Stromal cell of bone marrow (primary cell): ENCODE measurements at places on chromosomes 3 and 15.
A peak's percentile ranks its signal among the peaks of the same experiment; 100 is the strongest.

- no peak for DNase-seq
Observed at GRCh38 chr15:96243701-96244100, 86.8 kb upstream of the NR2F2 start.

GRCh38 chr3:43176666-43177065, 70.8 kb upstream of the POMGNT2 start:
- DNase-seq, result no peak

DNA sequence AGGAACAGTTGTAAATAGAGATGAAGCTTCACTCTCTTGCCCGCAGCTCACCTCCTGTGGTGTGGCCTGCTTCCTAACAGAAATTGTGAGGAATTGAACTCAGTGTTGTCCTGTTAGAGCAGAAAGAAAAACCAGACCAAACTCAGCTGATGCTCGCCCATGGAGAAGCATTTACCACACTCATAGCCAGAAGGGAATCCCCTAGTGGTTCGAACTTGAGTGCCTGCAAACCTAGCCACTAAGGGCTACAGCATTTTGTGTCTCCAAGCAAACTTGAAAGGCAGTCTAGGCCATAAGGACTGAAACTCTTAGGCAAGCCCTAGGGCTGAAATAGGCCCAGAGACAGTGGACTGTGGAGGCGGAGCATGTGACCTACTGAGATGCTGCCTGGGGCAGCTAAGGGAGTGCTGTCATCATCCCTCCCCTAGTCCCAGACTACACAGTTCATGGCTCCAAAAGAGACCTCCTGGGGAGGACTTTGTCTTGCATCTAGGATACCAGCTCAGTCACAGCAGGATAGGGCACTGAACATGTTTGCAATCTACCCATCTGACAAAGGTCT, 44.5 kb upstream of the MCTP2 start:
- no peak for DNase-seq

DNA sequence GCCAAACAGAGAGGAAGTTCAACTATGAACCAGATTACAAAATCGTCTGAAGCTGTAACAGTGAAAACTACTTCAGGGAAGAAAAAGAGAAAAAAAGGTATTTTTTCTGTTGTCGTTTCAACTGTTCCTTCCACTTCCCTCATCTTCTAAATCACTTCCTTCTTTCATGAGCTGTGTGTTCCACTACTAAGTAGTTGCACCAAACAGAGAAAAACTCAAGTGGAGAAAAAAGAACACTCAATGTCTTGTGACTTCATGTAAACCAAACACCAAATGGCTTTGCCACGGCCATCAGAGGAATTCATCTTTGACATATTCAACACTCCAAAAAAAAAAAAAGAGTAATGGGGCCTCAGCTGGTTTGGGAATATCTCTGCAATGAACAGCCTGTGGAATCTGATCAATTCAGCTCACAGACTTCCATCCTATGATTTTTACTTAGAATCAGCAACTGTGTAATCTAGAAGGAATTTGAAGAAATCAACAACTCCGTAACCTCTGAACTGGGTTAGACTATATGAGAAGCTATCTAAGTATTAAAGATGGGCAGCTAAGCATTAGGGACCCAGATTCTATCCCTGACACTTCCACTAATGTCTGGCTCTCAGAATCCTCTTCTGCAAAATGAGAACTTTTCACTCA, 47.5 kb upstream of the RNF7 start:
- DNase-seq, result no peak

DNA sequence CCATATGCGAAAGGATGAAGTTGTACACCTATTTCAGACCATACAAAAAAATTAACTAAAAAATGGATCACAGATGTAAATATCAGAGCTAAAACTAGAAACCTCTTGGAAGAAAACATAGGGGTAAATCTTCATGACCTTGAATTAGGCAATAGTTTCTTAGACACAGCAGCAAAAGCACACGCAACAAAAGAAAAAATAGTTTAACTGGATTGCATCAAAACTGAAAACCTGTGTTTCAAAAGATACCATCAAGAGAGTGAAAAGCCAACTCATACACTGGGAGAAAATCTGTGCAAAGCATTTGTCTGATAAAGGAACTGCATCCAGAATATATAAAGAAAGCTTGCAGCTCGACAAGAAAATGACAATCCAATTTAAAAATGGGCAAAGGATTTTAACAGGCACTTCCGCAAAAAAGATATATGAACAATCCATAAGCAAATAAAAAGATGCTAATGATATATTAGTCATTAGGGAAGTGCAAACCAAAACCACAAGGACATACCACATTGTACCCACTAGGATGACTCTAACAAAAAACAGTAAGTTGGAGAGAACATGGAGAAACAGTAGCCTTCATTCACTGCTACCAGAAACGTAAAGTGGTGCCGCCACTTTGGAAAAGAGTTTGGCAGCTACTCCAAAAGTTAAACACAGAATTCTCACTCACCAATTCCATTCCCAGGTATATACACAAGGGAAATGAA, 263.1 kb downstream of the ADAMTS17 start:
- no peak for DNase-seq

GRCh38 chr3:153740109-153740508, 381.1 kb upstream of the ARHGEF26 start:
- no peak for DNase-seq

DNA sequence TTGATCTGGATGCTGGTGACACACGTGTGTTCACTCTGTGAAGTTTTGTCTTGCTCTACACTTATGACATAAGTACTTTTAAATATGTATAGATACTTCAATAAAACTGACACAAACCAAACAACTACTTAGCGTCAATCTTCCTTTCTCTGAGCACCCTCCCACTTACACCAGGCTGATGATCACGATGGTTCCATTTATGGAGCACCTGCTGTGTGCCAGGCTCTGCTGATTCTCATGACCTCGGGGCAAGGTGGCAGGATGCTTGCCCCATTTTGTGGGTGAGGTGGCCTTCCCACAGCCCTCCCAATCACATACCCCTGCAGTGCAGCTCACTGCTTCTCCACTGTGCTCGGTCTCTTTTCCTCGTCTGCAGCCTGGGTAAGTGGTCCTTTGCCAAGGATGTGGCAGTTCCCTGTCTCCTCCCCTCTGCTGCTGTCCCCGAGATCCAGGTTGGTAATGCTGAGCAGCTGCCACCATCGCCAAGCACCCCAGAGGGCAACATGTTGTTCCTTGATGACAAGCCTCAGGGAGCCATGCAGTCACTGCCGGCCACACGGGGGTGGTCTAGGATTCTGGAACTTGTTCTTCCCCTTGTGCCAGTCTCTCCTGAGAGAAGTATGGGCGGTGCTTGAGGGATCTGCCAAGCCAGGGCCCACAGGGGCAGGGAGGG, 20.6 kb upstream of the ADCY5 start:
- no peak for DNase-seq

DNA sequence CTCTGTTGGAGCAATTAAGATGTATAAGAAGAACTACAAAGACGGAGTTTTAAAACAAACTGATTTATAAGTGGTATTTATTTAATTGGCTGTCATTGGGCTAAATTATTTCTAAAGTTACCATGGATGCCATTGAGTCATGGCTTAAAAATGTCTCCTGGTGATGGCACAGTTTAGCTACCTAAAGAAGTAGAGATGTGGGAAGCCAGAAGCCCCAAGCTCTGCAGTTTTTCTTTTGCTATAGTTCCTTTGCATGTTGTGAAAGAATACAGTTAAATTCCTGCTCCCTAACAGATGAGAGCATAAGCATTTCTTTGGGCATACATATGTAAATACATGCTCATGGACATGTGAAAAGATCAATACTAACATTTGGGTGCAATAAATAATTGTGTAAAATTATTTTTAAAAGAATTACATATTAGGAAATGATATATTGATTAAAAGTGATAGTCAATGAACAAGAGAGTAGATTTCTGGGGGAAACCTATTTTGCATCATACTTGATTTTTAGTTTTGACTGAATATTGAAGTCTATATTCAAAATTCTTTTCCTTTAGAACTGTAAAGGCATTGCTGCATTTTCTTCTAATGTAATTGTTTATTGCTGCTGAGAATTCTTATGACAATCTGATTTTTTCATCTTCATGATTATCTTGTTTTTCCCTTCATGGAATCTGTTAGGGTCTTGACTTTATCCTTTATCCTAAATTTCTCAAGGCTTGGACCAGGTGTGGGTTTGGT, 2.1 kb downstream of the OPA1 start:
- no peak for DNase-seq

DNA sequence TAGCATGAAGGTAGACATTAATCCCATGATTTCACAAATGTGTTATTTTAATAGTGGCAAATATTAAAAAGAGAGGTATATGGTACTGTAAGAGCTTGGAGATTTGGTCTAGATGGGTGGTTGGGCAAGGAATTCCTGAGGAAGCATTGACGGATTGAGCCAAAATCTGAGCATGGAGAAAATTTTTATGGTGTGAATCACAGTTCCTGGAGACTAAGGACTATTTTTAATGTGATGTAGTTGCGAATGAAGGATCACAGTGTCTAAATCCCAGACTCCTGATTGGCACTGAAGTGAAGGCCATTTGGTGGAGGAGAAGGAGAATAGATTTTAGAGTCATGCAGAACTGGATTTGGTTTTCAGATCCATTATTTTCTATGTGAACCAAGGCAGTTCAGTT, 188.7 kb upstream of the FEZF2 start:
- peak; percentile 77 for DNase-seq

- DNase-seq, result no peak
Observed at GRCh38 chr3:23747841-23748240, 57.9 kb upstream of the UBE2E1 start.

- no peak for DNase-seq
Observed at GRCh38 chr15:60572541-60573421, 93.8 kb upstream of the ICE2 start.

DNA sequence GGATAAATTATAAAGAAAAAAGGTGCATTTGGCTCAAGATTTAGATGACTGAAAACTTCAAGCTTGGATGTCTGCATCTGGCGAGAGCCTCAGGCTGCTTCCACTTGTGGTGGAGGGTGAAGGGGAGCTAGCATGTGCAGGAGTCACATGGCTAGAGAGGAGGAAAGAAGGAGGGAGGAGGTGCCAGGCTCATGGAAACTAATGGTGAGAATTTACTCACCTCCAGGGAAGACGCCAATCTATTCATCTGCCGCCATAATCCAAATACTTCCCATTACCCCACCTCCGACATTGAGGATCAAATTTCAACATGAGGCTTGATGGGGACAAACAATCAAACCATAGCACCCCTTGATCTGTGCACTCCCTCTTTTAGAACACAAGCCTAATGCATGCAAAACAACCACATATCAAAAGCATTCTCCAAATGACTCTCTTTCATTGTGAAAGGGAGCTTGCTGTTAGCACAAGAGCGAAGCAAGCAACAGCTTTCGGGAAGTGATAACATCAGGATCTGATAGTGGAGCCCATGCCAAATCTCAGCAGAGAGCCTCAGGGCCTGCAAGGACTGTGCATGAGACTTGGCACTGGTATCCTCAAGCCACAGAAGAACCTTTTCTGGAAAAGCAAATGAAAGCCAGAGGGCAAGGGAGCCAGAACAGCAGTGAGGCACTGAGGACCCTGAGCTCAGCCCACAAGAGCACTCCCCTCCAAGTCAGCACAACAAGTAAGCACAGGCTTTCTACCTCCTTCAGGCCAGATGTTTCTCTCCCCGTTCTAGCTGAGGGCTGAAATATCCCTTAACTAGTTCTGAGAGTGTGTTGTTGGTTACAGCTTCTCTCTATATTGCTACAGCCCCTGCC, 50.2 kb upstream of the THBS1 start:
- DNase-seq, result no peak

GRCh38 chr15:49876401-49877038, 242.5 kb downstream of the ATP8B4 start:
- DNase-seq, result no peak

- DNase-seq, result no peak
Observed at GRCh38 chr3:168162172-168162571, 66.4 kb upstream of the GOLIM4 start.

- no peak for DNase-seq
Observed at GRCh38 chr15:35167675-35168074, 82.6 kb upstream of the NANOGP8 start.

DNA sequence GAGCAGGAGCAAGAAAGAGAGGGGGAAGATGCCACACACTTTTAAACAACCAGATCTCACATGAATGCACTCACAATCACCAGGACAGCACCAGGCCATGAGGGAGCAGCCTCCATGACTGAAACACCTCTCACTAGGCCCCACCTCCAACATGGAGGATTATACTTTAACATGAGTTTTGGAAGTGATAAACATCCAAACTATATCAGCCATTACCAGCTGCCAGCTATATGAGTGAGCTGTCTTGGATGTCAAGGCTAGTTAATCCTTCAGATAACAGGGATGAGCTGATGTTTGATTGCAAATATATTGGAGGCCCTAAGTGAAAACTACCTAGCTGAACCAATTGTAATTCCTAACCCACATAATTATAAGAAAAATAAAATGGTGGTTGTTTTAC, 108.4 kb upstream of the DCBLD2 start:
- DNase-seq, result no peak

DNA sequence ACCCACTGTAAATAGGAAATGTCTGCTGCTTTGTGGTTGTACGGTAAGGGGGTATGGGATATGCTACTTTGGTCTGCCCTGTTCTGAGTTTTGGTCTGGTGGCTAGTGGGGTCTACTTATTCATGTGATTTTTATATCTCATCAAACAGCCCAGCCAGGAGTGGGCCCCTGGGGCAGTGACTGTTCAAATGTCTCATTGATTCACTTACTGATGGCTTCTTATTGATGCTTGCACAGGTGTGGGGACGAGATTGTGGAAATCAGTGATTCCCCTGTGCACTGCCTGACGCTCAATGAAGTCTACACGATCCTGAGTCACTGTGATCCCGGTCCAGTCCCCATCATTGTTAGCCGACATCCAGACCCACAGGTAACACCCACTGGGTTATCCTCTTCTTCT, 38.5 kb downstream of the STARD5 start:
- DNase-seq, result no peak

DNA sequence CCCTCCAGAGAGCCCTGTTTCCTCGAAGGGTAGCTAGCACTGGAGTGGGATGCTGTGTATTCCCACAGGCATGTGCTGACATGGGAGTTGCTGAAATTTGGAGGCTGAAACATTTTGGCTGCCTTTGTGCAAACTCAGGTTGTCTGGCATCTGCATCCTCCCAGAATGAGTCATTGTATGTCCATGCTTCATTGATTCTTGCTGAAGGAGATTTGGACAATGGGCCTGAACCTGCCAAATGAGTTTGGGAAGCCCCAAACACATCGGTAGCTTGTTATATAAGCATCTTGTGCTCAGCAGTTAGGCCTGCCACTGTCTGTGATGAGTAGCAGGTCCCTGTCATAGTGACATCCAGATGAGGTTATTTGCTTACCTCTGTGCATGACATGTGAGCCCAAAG, 160.0 kb downstream of the IL5RA start:
- DNase-seq, result no peak

- DNase-seq, result no peak
Observed at GRCh38 chr3:89414270-89414669, 306.8 kb downstream of the EPHA3 start.
